Progenitor cell of endocrine pancreas (in vitro differentiated cells): ENCODE measurements at places on chromosomes 3 and 15. TPM values are rescaled to one million over a fixed set of nuclear protein-coding genes. Genes with fewer than 3 reads are reported as not detected.

Gene AZI2
- total RNA-seq = 57.1 and 64.3 TPM in 2 replicates

- H3K4me3 ChIP-seq = no peak overlapping the region
- no peaks in the 10 kb centered on the region for H3K4me1 ChIP-seq
- no peaks in the 10 kb centered on the region for H3K36me3 ChIP-seq
Measured at GRCh38 chr3:140440446-140440845, 237.4 kb upstream of the TRIM42 start.

Gene DAZL
- total RNA-seq = not detected in 2 replicates

DNA sequence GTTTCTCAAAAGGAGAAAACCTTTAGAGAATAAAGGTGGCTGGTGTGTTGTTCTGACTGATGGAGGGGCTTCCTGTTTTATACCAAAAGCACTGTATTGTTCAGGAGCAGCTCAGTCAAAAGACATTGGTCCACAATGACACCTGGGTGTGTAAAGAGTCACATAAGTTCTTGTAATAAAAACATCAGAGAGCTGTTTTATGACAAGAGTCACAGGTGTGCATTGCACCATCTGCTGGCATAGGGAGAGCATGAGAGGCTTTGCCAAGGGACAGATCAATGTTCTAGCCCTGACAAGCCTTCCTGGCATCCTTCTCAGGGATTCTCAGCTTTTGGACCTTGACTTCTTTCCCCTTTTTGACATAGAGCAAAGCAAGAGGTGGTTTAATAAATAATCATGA is 20.4 kb downstream of the ARPP21 start:
- H3K36me3 ChIP-seq = no peaks in the 10 kb centered on the region
- H3K27ac ChIP-seq = no peak overlapping the region
- no peak overlapping the region for H3K4me3 ChIP-seq
- H3K4me1 ChIP-seq = peaks cover 5% of the 10 kb centered on the region

- peak overlapping the region; percentile 83 for H3K27ac ChIP-seq
- no peak overlapping the region for H3K4me3 ChIP-seq
- H3K4me1 ChIP-seq = peaks cover 28% of the 10 kb centered on the region
- H3K36me3 ChIP-seq = no peaks in the 10 kb centered on the region
- DNase-seq = no peak
- peaks cover 19% of the 10 kb centered on the region for H3K27me3 ChIP-seq
Measured at GRCh38 chr3:195119461-195120266, 151.3 kb downstream of the XXYLT1 start.

GRCh38 chr3:134659391-134660045 is 8.7 kb upstream of the KY start:
- no peaks in the 10 kb centered on the region for H3K4me1 ChIP-seq
- DNase-seq = no peak
- no peak overlapping the region for H3K27ac ChIP-seq
- no peak overlapping the region for H3K4me3 ChIP-seq
- H3K27me3 ChIP-seq = peaks cover 42% of the 10 kb centered on the region

DNA sequence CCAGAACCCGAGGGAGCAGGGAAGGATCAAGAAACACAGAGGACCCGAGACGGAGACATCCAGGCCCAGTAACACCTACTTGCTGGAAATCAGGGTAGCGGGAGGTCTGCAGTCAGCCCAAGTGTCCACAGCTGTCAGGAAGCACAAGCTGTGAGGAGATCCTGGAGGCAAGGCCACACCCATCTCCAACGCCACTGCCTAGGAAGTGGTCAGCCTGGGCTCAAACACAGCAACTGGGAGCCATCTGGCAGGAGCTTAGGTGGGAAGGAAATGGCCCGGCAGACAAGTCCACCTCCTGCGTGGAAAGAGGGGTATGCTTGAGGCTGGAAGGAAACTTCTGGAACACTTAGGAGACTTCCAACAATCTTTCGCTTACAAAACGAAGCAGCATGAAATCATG is 407.1 kb downstream of the VPS13C start:
- H3K36me3 ChIP-seq = no peaks in the 10 kb centered on the region
- no peak for DNase-seq
- H3K27me3 ChIP-seq = peaks cover 13% of the 10 kb centered on the region
- H3K27ac ChIP-seq = no peak overlapping the region

- peaks cover 43% of the 10 kb centered on the region for H3K4me1 ChIP-seq
- H3K4me3 ChIP-seq = peak overlapping the region; percentile 95
- peak overlapping the region; percentile 99 for H3K27ac ChIP-seq
- DNase-seq = peak; percentile 33
Measured at GRCh38 chr3:42803414-42804105, 730 bp downstream of the HIGD1A start.

DNA sequence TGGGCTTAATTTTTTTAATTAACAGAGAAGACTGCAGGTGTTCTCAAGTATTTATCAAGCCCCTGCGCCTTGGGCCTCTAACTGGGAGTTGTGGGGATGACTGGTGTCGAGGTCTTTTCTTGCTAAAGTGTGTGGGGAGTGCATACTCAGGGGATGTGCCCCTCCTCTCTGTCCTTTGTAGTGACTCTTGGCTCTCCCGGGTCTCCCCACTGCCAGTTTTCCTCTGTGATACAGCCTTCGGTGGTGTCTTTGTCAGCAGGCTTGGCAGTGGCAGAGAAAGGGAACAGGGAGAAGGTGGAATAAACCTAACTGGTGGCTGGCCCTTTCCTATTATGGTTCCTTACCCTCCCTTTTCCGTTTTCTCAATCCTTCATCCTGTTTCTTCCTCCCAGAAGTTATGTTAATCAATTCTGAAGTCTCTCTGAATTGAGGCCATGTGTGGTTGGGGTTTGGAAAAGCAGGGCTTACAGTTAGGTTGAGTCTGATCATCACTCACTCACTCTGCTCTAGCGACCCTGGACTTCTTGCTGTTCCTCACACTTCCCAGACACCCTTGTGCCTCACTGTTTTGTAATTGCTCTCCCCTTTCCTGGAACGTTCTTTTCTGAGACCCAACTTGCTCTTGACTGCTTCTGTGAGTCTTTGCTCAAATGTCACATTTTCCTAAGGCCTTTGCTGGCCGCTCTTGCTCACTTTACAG is 158.1 kb downstream of the PTPRG start:
- no peaks in the 10 kb centered on the region for H3K27me3 ChIP-seq
- H3K27ac ChIP-seq = peak overlapping the region; percentile 12
- peaks cover 2% of the 10 kb centered on the region for H3K36me3 ChIP-seq
- peaks cover 25% of the 10 kb centered on the region for H3K4me1 ChIP-seq

- H3K4me1 ChIP-seq = no peaks in the 10 kb centered on the region
- H3K4me3 ChIP-seq = no peak overlapping the region
- no peaks in the 10 kb centered on the region for H3K36me3 ChIP-seq
Measured at GRCh38 chr15:29035336-29036285, 149.8 kb downstream of the APBA2 start.

- no peak overlapping the region for H3K4me3 ChIP-seq
- DNase-seq = no peak
- H3K36me3 ChIP-seq = no peaks in the 10 kb centered on the region
- H3K27ac ChIP-seq = no peak overlapping the region
Measured at GRCh38 chr15:35023804-35024203, 35.7 kb upstream of the ZNF770 start.

Gene SAMMSON
- total RNA-seq = 0.17 TPM in 1 of 2 replicates, not detected in the other

DNA sequence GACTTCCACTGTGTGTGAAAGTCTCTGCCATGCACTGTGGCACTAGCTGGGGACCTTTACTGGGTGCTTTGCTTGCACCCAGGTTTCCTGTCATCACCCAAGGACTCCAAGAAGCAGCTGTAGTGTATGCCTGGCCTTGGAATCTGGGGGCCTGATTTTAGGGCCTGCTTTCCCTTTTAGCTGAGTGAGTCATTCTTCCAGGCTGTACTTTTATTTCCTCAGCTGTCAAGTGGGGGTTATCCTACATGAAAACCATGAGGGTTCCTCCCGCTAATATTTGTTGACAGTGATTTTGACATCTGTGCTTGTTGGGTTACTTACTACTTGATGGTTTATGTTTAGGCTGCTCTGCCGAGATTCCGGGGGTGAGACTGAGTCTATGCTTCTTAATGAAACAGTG is 18.5 kb downstream of the GORASP1 start:
- no peak overlapping the region for H3K27ac ChIP-seq
- DNase-seq = no peak
- H3K4me1 ChIP-seq = no peaks in the 10 kb centered on the region
- peaks cover 24% of the 10 kb centered on the region for H3K36me3 ChIP-seq
- H3K4me3 ChIP-seq = no peak overlapping the region
- H3K27me3 ChIP-seq = no peaks in the 10 kb centered on the region

Gene LSAMP
- total RNA-seq = 20.7 and 23.4 TPM in 2 replicates

Gene PLCL2
- 10.8 and 11.3 TPM in 2 replicates for total RNA-seq

Gene EIF1B
- total RNA-seq = 103 and 105 TPM in 2 replicates

Gene ITIH4
- 2.9 and 9.7 TPM in 2 replicates for total RNA-seq

Gene IFT80
- total RNA-seq = 48.1 and 52.4 TPM in 2 replicates

DNA sequence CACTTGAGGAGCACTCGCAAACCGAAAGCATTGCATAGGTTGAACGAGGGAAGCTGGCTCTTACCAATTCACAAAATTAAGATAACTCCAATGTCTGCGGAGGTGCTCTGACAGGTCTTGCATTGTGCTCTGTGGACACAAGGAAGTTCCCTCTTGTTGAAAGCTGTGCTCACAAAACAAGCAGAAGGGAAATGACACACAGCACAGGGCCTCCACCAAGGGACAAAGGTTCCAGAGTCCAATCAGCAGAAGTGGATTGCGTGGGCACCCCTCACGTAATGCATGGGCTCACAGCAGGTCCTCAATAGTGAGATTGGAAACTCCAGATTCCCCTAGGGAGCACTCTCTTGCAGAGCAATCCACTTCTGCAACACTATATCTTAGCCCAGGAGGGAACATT is 89.9 kb downstream of the ATP10A start:
- no peak for DNase-seq
- no peak overlapping the region for H3K27ac ChIP-seq
- H3K36me3 ChIP-seq = no peaks in the 10 kb centered on the region
- H3K4me1 ChIP-seq = no peaks in the 10 kb centered on the region
- no peak overlapping the region for H3K4me3 ChIP-seq
- peaks cover 3% of the 10 kb centered on the region for H3K27me3 ChIP-seq

Gene TLNRD1
- total RNA-seq = 14.9 and 15.7 TPM in 2 replicates

Gene XCR1
- total RNA-seq = not detected in 2 replicates

DNA sequence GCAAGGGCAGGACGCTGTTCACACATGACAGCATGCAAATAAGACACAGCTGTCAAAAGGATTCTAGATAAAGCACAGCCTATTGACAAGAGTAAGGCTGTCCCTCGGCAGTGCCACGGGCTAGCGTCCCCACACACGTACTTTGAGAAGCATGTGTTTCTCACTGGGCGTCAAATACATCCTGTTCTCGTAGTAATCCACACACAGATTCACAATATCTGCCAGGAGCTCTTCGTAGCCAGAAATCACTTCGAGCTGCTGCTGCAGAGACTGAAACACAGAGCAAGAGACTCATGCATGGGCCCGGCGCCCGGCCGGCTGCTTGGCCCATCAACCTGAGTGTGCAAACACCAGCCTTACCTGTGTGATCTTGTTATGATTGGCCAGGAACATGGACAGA is 41.1 kb downstream of the CYFIP1 start:
- H3K36me3 ChIP-seq = peaks cover 28% of the 10 kb centered on the region
- DNase-seq = no peak
- H3K4me3 ChIP-seq = no peak overlapping the region
- no peaks in the 10 kb centered on the region for H3K27me3 ChIP-seq

GRCh38 chr15:90929246-90930019 is 2.9 kb downstream of the HDDC3 start:
- H3K27ac ChIP-seq = no peak overlapping the region
- H3K4me3 ChIP-seq = no peak overlapping the region
- H3K36me3 ChIP-seq = no peaks in the 10 kb centered on the region
- no peaks in the 10 kb centered on the region for H3K27me3 ChIP-seq
- H3K4me1 ChIP-seq = peaks cover 6% of the 10 kb centered on the region

GRCh38 chr3:100002599-100003350 is 111.5 kb downstream of the FILIP1L start:
- no peak for DNase-seq
- peaks cover 3% of the 10 kb centered on the region for H3K36me3 ChIP-seq
- H3K27me3 ChIP-seq = no peaks in the 10 kb centered on the region
- peaks cover 48% of the 10 kb centered on the region for H3K4me1 ChIP-seq

DNA sequence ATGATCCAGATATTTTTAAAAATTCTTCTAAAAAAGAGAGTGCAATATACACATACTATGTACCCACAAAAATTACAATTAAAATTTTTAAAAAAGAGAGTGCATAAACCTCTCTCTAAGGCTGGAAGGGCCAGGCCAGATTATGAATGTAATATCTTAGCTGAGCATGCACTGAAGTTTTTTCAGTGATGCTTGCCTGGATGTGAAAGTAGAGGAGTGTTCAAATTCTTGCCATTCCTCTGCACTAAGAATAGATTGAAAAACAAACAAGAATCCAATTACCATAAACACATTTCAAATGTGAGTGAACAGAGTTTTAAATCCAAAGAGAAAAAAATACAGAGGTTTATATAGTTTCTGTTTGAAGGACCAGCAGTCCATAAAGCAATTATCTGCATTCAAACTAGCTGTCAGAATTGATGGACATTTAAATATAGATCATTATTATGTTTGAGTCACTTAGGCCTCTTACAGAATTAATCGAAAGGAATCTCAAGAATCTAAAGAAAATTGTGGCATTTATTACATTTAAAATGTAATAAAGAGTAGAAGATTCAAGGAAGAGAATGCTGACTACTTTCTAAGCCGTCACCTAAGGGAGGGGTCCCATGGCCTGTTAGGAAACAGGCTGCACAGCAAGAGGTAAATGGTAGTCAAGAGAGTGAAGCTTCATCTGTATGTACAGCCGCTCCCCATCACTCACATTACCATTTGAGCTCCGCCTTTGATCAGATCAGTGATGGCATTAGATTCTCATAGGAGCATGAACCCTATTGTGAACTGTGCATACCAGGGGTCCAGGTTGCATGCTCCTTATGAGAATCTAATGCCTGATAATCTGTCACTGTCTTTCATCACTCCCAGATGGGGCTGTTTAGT is 159.3 kb upstream of the MDFIC2 start:
- H3K4me1 ChIP-seq = no peaks in the 10 kb centered on the region
- H3K27me3 ChIP-seq = peaks cover 3% of the 10 kb centered on the region
- no peaks in the 10 kb centered on the region for H3K36me3 ChIP-seq
- H3K4me3 ChIP-seq = no peak overlapping the region
- no peak for DNase-seq

Gene BCL2A1
- total RNA-seq = not detected in 2 replicates

Gene AP3B2
- total RNA-seq = 13.2 and 14.4 TPM in 2 replicates

GRCh38 chr3:58620421-58620820 is 43.2 kb upstream of the FAM107A start:
- H3K4me3 ChIP-seq = no peak overlapping the region
- H3K36me3 ChIP-seq = no peaks in the 10 kb centered on the region
- H3K27ac ChIP-seq = no peak overlapping the region

- H3K36me3 ChIP-seq = no peaks in the 10 kb centered on the region
- H3K27ac ChIP-seq = no peak overlapping the region
- no peak for DNase-seq
- no peaks in the 10 kb centered on the region for H3K27me3 ChIP-seq
- H3K4me1 ChIP-seq = peaks cover 1% of the 10 kb centered on the region
Measured at GRCh38 chr3:80550174-80550573, 782.4 kb upstream of the ROBO1 start.

Gene MDFIC2
- not detected in 2 replicates for total RNA-seq

Gene DGKG
- 0.17 and 0.44 TPM in 2 replicates for total RNA-seq

Gene OSTN
- total RNA-seq = 0.11 and 0.14 TPM in 2 replicates

Gene CPNE9
- total RNA-seq = 0.47 and 0.69 TPM in 2 replicates

GRCh38 chr3:46953234-46954010 is 23.1 kb downstream of the CCDC12 start:
- peaks cover 74% of the 10 kb centered on the region for H3K4me1 ChIP-seq
- no peak overlapping the region for H3K4me3 ChIP-seq
- H3K36me3 ChIP-seq = no peaks in the 10 kb centered on the region
- no peak for DNase-seq
- peak overlapping the region; percentile 89 for H3K27ac ChIP-seq

Gene ACP3
- total RNA-seq = 8.1 and 9.1 TPM in 2 replicates
